ENCODE measurements at places on chromosomes 4 and X.

DNA sequence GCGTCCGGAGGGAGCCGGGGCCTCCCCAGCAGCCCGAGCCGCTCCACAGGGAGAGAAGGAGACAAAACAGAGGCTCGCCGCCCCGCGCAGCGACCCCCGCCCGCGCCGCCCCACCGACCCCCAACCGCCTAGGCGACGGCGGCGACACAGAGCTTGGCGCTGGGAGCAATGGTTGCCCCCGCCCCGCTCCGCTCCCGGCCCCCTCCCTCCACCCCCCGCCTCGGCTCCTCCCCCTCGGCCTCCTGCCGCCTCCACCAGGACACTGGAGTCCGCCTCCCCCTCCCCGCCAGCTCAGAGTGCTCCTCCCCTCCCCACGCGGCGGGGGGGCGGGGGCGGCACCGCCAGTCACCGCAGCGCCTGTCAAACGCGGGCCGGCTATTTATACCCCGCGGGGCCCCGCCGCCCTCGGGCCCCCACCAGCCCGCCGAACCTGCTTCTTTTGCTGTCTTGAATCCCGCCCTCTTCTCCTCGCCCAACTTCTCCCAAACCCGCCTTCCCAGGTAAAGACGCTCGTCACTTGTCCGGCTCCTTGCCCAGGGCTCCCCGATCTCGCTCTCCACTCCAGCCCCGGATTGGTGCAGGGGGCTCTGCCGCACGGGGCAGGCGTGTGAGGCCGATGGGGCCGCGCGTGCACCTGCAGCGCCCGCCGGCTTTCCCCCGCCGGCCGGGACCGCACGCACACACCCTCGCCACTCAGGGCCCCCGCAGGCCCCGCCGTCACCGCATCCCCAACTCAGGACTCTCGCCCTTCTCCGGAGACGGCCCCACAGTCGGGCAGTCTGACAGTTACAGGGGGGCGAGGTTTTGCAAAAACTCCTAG, at the start of gene ELF2:
Gene ELF2 (minus strand): TSS at position 170 of the 820 bp plus-strand sequence. CDS start 39,517 bp downstream, outside the sequence.
- peak; percentile 48 for DNase-seq

DNA sequence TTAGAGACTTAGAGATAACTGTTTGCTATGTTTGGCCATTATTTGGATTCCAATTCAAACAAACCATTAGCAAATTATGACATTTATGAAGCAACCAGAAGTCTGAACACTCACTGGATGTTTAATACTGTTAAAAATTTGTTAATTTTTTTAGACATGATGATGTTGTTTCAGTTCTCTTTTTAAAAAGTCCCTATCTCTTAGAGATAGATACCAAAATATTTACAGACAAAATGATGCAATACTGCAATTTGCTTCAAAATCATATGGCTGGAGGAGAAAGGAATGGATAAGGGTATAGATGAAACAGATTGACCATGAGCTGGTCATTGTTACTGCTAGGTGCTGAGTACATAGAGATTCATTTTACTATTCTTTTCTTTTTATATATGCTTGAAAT, 534.6 kb downstream of the BCOR start:
- no peak for DNase-seq

GRCh38 chrX:7960246-7960645, 33.0 kb upstream of the PNPLA4 start:
- DNase-seq = no peak

GRCh38 chr4:84470204-84470785, 28.8 kb downstream of the NKX6-1 start:
- DNase-seq = no peak

DNA sequence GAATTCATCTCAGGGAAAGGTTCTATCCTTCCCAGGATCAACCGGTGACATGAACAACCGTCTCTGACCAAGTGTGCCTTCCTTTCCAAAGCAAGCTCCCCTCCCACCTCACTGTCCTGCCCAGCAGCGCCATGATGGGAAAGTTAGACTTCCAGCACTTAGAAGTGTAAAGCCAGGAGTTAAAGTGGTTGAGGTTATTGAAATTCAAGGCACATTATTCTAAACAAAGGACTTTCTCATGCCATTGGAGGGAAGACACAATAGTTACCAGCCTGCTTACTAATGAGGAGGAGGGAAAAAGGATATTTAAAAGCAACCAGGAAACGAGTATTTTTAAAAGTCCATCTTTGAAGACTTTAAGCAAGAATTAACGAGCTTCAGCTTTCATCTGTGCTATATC, 96.8 kb downstream of the NSUN7 start:
- DNase-seq = no peak

GRCh38 chr4:3819210-3819919, 53.2 kb downstream of the ADRA2C start:
- no peak for DNase-seq

DNA sequence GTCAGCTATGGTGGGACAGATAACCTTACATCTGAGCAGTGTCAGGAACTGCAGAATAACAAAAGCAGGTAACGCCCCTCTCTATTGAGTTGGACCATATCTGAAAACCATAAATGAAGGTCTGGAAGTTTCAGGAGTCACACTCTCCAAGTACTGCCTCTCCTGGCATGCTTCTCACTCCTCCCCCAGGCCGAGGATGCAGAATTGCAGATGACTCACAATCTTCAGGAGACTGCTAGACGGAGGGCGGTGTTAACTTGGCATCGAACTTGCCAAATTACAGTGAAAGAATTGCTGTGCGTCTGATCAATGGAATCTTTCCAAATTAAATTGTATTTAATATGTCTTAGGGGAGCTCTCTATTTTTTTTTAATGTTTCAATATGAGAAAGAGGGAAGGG, 67.1 kb upstream of the TRIM2 start:
- no peak for DNase-seq

GRCh38 chr4:139457318-139457717, 3.4 kb downstream of the RAB33B start:
- no peak for DNase-seq

GRCh38 chrX:56802921-56803849, 74.1 kb downstream of the NBDY start:
- no peak for DNase-seq

GRCh38 chrX:6778544-6779503, 243.9 kb upstream of the VCX3A start:
- no peak for DNase-seq

DNA sequence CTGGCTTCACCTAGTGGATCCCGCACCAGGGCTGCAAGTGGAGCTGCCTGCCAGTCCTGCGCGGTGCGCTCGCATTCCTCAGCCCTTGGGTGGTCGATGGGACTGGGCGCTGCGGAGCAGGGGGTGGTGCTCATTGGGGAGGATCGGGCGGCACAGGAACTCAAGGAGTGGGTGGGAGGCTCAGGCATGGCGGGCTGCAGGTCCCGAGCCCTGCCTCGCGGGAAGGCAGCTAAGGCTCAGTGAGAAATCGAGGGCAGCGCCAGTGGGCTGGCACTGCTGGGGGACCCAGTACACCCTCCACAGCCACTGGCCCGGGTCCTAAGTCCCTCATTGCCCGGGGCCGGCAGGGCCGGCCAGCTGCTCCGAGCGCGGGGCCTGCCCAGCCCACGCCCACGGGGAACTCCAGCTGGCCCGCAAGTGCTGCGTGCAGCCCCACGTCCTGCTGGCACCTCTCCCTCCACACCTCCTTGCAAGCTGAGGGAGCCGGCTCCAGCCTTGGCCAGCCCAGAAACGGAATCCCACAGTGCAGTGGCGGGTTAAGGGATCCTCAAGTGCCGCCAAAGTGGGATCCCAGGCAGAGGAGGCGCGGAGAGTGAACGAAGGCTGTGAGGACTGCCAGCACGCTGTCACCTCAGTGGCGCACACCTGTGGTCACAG, 27.6 kb upstream of the PGRMC1 start:
- DNase-seq = no peak

GRCh38 chr4:124768596-124769365, 56.2 kb upstream of the ANKRD50 start:
- no peak for DNase-seq

- no peak for DNase-seq
Measured at GRCh38 chr4:154660052-154660451, 47.6 kb upstream of the FGG start.

DNA sequence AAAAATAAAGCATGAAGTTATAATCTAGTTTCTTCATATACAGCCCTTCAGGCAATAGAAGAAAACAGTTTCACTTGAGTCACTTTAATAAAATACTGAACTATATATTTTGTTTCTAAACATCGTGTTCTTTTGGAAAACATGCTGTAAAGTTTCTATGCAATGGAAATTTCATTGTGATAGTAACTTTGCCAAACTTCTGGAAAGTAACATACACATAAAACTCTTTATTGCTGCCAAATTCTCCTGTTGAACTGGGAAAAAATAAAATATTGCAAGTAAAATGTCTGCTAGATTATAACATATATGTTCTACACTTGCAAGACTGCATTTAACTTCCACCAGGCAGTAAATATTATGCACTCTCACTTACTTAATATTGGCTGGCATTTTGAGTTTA, 635.4 kb downstream of the SPRY1 start:
- no peak for DNase-seq

- DNase-seq = no peak
Measured at GRCh38 chrX:10104958-10105658, 51.7 kb upstream of the CLCN4 start.

DNA sequence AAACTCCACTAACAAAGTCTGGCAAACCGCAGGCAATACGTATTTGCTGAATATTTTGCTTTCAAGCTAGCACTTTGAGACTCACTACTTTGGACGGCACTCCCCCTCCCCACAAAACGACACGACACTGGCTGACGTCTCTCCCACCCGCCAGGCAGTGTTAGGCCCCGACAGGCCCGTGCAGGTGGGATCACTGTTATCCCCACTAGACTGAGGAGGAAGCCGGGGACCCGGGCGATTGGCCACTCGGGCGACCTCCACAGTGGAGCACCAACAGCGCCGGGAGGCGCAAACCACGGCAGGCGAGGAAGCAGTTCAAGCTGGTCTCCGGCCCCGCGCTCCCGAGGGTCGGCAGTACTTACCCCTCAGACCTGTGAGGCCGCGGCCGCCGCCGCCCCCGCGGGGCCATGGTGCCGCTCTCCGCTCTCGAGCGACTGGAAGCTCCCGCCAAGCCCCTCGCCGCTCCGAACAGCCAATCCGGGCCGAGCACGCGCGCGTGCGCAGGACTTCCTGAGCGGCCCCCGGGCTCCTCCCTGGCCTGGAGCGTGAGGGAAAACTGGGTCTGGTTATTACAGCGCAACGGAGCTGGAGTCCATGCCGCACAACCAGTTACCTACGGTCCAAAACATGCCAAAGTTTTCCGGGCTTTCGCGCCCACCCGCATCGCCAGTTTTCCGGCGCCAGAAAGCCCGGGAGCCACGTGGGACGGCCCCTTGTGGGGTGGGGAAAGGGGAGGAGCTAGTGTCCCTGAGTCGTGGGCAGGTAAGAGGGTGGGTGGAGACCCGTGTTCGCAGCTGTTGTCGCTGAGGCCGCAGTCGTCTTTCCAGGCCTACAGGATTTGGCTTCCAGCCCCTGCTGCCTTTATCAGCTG, at the start of gene CENPU:
Gene CENPU (minus strand): TSS at position 443 of the 871 bp plus-strand sequence. CDS start 34 bp downstream, at position 409.
- peak; percentile 92 for DNase-seq

GRCh38 chr4:184728858-184729257, 5.0 kb downstream of the CENPU start:
- no peak for DNase-seq

DNA sequence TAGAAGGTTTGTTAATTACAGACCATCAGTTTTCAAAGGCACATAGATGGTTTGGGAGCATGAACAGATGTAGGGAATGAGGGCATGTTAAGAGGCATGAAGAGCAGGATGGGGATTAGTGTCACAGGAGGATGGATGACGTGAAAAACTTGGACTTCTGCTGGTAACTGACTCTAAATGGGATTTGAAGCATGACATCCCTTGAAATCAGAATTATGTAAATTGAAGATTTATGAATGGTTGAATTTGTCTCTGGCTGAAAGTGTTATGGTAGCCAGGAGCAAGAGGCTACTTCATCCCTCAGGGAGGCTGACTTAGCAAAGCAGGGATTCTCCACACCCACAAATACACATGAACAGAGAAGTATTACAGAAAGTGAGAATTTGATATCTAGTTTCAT, 454.6 kb downstream of the MAGEB5 start:
- no peak for DNase-seq

DNA sequence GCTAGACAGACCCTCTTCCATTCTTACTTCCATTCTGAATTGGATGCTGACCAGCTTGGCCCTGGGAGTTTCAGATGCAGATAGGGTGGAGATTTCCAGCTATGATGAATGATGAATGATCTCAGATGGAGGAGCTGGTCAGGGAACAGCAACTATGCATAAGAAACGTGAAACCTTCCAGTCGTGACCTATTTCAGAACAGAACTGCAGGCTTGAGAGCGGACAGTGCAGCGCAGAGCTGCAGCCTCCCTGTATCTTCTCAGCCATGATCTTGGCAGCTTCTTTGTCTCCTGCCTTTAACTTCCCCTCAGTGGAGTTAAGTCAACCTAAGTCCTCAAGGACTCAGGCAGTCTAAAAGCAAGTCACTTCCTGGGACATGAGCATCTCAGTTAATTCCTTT, 43.3 kb upstream of the HAND2 start:
- DNase-seq = no peak

GRCh38 chr4:148716431-148717052, 274.3 kb upstream of the NR3C2 start:
- DNase-seq = no peak

- DNase-seq = no peak
Measured at GRCh38 chr4:13640149-13640940, 12.8 kb upstream of the BOD1L1 start.

GRCh38 chrX:8672176-8672575, 59.8 kb downstream of the ANOS1 start:
- DNase-seq = no peak

- no peak for DNase-seq
Measured at GRCh38 chr4:101670897-101671296, 119.6 kb upstream of the BANK1 start.

DNA sequence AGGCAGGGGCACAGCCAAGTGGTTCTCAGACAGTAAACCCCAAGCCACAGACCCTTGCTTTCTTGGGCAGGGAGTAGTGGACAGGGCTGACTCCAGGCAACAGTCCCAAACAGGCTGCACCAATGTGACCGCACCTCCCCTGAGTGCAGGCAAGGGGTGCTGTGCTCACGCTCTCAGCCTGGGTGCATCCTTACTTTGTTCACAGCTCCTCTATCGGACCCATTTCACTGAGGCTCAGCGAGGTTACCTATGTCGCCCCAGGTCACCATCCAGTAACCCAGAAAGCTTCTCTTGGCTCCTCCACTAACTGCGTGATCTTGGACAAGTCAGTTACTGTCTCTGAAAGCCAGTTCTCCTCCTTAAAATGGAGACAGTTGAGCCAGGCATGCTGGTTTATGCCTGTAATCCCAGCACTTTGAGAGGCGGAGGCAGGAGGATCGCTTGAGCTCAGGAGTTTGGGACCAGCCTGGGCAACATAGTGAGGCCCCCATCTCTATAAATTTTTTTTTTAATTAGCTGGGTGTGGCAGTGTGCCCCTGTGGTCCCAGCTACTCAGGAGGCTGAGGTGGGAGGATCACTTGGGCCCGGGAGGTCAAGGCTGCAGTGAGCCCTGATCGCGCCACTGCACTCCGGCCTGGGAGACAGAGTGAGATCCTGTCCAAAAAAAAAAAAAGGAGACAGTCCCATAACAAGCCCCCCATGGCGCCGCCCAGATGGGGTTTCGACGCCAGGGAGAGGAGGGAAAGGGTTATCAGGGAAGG, 823 bp upstream of the MAN2B2 start:
- DNase-seq = no peak

GRCh38 chr4:10343656-10344055, 113.6 kb downstream of the ZNF518B start:
- no peak for DNase-seq

- DNase-seq = no peak
Measured at GRCh38 chrX:10034740-10035260, 67.6 kb downstream of the CLDN34 start.

All from NCI-H510A treated with DMSO at 0.1 percent for 48 hours (cell line).